Fibroblast of skin of left quadriceps (primary cell): ENCODE measurements at places on chromosomes 11 and 22.
A peak's percentile ranks its signal among the peaks of the same experiment; 100 is the strongest.

DNA sequence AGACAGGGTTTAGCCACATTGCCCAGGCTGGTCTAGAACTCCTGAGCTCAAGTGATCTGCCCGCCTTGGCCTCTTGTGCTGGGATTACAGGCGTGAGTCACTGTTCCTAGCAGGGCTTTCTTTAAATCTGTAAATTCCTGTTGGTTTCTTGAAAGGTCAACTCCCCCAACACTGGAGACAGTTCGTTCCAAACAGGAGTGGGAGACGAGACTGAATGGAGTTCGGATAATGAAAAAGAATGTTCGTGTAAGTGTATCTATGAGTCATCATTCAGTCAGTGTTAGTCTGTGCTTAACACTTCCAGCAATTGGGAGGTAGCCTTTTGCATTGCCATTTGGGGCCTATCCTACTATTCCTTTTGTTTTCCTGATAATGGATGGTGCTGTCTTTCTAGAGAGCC lies 10.0 kb upstream of the BACE1-AS start:
- DNase-seq: peak; percentile 97

DNA sequence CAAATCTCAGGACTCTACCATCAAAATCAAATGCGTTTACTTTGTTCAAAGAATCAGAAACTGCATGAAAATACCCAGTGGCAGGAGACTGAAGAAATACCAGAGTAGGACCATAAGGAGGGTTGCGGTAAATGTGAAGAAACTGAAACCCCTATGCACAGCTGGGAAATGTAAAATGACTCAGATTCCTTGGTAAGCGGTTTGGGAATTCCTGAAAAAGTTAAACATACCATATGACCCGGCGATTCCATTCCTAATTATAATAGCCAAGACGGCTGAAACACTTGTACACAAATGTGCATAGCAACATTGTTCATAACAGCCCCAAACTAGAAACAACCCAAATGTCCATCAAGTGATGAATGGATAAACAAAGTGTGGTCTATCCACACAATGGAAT lies 114.1 kb upstream of the GRAMD1B start:
- DNase-seq: peak; percentile 31

DNA sequence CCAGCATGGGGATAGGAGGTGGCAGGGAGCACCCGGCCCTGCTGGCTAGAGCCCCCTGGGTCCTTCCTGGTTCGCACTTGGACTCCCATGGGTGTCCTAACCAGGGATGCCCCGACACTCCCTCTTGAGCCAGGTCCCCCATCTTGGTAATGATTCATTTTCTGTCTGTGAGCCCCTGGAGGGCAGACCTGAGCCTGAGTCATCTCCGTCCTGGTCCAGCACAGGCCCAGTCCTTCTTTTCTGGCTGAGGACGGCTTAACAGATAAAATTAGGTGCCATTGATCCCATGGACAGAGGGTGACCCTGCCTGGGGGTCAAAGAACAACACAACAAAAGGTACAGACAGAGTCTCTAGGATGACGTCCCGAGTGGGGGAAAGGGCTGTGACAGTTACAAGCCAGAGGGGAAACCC lies 3.5 kb downstream of the RHOD start:
- DNase-seq: no peak

DNA sequence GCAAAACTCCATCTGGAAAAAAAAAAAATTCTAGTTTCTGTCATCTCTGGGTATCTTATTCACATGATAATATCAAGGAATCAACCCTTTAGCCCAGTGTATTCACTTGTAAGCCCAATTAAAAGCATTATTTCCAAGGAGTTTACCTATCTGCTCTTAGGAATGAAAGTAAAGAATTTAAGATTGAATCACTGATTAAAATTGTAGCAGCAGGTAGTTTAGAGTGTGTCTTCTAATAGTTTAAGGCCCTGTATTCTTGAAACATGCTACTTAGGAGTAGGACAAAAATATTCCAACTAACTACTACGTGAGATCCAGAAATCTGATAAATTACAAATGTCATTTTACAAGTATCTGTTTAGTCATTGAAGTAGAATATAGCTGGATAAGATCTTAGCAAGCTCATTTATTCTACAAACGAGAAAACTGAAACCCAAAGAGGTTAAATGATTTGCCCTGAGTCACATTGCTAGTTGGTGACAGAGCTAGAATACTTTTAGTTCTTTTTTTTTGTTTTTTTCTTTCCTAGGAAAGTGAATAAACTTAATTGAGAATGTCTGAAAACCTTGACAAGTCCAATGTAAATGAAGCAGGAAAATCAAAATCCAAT lies 4.0 kb downstream of the TCP11L1 start:
- DNase-seq: no peak

DNA sequence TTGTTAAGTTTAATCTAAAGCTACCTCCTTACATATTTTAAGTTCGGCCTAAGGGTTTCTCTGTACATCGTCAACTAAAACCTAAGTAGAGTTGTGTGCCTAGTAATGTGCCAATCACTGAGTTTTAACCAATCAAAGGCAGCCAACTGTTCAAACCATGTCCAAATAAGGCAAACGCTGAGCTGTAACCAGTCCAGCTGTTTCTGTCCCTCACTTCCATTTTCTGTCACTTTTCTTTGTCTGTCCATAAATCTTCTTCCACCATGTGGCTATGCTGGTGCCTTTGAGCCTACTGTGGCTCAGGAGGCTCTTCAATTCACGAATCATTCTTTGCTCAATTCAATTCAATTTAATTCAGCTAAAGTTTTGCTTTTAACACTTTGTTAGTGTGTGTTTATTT lies 13.9 kb upstream of the ATXN10 start:
- no peak for DNase-seq

DNA sequence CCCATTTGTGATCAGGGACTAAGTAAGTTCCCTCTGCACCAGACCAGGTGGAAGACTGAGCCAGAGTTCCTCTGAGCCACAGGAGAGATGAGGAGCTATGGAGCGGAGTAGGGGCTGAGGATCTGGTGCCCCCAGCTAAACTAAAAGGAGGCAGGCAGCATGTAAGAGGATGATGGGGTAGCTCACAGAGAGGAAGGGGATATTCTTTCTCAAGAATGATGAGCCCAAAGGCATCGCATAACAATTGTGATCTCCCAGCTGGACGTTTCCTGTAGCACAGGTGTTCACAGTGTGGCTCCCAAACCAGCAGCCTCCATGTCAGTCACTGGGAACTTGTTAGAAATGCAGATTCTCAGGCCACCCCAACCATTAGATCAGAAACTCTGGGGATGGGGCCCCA lies 24.4 kb downstream of the ADAMTS8 start:
- DNase-seq: no peak

DNA sequence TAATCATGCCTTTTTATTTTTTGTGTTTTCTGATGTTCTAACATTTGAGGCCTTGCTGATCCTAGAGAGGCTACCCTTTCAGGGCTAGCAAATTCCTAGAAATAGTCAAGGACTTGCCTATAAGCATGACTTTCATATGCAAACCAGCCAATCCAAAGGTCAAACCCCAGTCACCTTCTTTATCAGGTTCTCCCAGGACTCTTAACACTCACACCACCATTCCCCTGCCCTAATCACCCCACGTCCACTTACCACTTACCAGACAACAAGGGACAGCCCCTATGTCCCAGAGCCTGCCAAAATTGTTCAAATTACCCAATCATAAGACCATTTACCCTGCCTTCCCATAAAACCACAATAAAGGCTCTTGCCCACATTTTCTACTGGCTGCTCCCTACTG lies 1339.8 kb downstream of the LRRC4C start:
- DNase-seq: no peak

DNA sequence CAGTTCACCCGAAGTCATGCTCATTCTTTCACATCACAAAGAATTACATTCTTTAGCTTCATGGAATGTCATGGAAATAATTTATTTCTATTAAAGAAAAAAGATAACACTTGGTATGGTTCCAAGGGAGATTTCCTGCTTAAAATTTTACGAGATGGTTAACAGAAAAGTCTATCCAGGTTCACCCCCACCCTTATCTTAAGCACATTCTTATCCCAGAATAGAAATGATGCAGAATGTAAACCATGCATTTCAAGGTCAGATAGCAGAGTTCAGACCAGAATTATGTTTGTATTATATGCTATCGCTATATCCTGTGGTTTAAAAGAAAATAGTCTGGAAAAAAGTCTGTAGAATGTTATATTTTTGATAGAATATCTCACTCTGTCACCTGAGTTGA lies 58.7 kb downstream of the GAS2 start:
- no peak for DNase-seq

- peak; percentile 16 for DNase-seq
Measured at GRCh38 chr22:20156611-20157429, 6.0 kb upstream of the CCDC188 start.

DNA sequence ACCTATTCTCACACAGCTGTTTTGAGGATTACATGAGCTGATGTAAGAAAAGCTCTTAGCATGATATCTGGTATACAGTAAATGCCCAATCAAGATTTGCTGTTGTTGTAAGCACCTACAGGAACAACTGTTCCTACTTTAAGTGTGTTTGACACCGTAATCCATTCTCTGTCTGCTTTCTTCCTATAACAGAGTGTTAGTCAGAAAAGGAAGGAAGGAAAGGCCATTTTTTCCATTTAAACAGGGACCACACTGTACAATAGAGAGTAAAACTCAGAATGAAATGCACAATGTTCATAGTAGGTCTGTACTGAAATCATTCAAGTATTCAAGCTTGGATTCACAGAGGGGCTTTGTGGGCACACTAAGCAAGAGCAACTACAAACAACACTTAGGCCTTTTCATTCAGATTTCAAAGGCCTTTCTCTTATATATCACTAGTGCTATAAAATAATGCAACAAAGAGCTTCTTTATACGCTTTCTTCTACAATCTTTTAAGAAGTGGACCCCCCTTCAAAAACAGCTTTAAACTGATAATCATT lies 21.5 kb downstream of the MTCH2 start:
- no peak for DNase-seq

DNA sequence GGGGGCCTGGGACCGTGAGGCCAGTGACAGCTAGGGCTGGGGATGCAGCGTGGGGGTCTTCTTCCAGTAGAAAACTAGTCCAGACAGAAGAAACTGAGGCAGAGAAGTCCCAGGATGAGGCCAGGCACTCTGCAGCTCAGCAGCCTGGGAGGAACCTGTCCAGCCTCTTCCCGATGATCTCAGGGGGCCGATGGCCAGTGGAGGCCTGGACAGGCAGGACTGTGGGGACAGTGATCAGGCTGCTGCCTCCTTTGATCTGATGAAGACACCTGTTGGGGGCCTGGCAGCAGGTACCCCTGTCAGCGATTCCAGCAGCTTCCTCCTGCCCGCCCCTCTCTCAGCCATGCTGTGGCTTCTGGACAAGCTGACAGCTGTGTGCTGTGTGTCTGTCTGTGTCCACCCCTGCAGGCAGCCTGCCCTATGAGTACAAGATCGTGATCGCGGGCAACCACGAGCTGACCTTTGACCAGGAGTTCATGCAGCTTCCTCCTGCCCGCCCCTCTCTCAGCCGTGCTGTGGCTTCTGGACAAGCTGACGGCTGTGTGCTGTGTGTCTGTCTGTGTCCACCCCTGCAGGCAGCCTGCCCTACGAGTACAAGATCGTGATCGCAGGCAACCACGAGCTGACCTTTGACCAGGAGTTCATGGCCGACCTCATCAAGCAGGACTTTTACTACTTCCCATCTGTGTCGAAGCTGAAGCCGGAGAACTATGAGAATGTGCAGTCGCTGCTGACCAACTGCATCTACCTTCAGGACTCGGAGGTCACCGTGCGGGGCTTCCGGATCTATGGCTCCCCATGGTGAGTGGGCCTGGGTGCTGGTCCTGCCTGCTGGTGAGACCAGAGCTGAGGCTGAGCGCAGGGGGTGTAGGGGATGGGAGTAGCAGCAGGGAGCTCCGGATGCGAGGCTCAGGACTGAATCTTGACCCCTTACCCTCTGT lies 62.6 kb downstream of the MPPED1 start:
- no peak for DNase-seq

DNA sequence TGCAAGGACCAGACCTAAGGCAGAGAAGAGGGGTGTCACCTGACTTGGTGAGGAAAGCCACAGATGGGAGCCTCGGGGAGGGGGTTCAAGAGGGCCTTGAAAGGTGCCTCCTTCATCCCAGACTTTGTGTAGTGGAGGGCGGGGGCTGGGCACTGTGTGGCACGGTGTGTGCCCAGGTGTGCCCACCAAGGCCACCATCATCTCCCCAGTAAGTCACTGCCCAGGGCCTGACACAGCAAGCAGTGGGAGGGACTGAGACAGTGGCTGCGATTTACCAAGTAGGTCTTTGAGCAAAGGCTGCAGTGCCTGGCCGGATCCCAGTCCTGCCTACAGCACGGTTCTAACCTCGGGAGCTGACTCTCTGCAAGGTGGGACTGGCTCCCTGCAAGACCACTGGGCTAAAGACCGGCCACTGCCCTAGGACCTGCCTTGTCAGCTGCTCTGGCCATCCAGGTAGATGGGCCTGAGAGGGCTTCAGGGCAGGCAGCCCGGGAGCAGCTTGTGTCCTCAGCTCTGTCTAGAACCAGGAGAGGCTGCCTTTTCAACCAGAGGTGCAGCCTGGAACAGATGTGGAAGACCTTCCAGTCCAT lies 1.4 kb downstream of the OSM start:
- DNase-seq: no peak

GRCh38 chr11:69041516-69041915 lies 7.2 kb upstream of the TPCN2 start:
- DNase-seq: no peak

DNA sequence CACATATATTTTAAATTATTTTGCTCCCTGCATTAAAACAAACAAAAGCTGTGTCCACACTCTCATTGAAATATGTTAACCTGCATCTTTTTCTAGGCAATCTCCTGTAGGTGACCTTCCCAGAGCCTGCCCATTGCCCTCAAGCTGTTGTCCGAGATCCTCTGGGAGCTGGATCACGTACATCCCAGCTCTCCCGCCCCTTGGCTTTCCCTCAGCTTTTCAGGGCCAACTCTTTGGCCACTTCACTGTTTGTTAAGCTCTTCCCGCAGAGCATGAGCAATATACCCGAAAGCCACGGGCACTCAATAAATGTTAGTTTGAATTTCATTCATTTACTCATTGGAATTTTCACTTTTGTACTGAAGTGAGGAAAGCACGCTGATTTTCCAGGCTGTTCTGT lies 32.2 kb downstream of the ELMOD1 start:
- DNase-seq: no peak

GRCh38 chr11:75280770-75281468 lies 40.3 kb downstream of the TPBGL start:
- DNase-seq: no peak

DNA sequence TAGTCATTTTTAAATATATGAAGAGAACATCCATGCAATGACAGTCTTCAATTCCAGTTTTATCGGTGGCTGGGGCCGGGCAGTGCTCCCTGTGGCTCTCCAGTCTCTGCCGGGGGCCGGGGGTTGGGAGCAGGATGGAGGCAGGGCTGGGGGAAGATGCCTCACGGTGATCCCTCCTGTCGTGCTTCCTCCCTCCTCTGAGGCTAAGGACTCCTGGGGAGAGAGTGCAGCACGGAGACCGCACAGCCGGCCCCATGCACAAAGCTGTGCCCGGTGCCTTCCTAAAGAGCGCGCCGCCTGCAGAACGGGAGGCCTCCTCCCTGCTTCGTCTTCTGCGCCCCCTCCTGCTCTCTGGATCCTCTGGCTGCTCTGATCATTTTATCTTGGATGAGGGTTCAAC lies 20.5 kb downstream of the GAL start:
- DNase-seq: no peak

DNA sequence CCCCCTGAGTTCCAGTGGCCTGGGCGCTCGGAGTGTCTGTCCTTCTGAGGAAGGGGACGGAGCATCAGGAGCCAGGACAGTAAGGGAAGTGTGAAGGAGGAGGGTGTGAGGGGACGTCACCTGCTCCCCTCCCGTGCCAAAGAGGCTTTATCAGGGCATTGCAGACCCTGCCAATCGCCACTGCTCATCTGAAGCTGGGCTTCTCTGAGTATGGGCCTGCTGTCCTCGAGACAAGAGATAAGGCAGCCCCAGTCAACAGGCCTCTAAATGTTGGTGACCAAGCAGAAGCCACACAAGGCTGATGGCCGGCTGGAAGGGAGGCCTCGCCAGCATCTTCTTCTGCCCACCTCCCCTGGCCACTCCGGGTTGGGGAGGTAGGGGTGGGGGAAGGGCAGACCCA lies 29.8 kb downstream of the LIF start:
- DNase-seq: no peak
